ENCODE measurements at places on chromosomes 12 and 14.

- DNase-seq, result no peak
Observed at GRCh38 chr12:6612652-6613014, 5.5 kb upstream of the CHD4 start.

DNA sequence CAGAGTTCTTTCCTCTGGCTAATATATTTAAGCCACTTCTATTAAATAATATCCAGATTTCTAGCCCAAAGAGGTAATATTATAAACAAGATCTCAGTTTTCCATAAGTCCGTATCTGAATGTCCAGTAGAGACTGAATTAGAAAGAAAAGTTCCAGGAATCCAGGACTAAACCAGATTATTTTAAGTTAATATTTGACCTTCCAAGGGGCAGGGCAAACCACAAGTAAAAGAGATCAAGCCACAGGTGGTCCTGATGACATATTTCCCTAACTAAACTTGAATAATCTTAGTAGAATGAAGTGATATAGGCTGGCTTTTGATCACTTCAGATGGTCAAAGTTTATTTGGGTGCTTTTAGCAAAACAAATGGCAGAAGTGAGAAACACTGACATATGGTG, 43.3 kb upstream of the E2F7 start:
- no peak for DNase-seq

GRCh38 chr12:71688961-71689570, 3.2 kb downstream of the TMEM19 start:
- no peak for DNase-seq

DNA sequence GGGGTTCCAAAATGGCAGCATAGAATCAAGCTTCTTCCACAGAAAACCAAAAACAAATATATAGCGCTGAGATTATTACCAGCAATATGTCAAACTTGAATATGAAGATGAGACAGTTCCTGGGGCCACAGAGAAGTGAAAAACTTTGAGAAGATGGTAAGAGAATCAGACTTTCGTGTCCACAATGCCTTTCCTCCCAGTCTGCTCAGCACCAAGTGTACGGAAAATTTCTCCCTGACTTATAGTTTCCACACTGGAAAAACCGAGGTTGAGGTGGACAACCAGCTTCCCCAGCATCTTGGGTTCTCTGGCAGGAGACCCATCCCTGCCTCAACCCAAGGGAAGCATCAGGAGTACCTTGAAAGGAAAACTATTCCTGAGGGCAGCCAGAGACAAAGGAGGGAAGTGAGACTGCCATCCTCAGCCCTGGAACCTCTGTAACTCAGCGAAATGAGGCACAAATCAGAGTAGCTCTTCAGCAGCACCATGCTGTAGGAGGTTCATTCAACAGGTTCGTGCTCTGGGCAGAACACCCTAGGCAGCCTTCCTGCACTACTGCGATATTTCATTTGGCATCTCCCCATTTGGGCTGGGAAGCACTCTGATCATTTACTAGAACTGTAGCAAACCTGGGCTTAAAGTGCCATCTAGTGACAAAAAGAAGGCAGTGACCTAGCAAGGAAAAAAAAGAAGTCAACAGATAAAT, 52.4 kb upstream of the CAPRIN2 start:
- no peak for DNase-seq

- no peak for DNase-seq
Observed at GRCh38 chr12:107461222-107461975, 224.2 kb upstream of the PWP1 start.

DNA sequence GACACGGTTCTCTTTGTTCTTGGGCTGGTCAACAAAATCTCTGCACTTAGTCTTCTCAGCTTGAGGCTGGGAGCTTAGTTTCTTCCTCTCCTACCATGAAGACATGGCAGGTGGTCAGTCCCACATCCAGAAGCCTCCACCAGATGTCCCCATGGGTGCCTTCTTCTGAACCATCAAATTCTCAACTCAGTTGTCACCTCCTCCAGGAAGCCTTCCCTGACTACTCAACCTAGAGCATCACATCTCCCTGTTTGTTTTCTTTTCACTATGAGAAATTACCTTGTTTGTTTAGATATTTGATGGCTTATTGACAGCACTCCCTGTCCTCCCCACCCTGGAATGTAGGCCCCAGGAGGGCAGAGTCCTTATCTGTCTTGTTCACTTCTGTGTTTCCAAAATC, 84.4 kb downstream of the TBX5 start:
- DNase-seq, result no peak

DNA sequence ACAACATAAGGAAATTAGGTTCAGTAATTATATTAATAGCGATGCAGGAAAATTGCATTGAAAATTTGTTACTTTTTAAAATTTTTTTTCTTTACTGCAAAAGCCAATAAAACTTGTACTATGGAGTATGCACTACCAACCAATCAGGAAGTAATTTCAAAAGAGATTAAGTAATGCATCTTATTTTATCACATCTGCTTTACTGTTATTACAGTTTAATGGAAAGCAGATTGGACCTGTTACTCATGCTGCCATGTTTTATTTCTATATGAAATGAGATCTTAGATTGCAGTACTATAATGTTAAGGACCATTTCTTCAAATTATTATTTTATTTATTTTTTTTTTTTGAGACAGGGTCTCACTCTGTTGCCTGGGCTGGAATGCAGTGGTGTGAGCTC, 1.7 kb upstream of the STRN3 start:
- DNase-seq, result no peak
